ENCODE measurements at places on chromosomes 12 and 14.

- DNase-seq, result no peak
Observed at GRCh38 chr14:53360829-53361228, 207.7 kb upstream of the DDHD1 start.

GRCh38 chr12:10960211-10960610, 21.1 kb upstream of the TAS2R14 start:
- DNase-seq, result no peak

DNA sequence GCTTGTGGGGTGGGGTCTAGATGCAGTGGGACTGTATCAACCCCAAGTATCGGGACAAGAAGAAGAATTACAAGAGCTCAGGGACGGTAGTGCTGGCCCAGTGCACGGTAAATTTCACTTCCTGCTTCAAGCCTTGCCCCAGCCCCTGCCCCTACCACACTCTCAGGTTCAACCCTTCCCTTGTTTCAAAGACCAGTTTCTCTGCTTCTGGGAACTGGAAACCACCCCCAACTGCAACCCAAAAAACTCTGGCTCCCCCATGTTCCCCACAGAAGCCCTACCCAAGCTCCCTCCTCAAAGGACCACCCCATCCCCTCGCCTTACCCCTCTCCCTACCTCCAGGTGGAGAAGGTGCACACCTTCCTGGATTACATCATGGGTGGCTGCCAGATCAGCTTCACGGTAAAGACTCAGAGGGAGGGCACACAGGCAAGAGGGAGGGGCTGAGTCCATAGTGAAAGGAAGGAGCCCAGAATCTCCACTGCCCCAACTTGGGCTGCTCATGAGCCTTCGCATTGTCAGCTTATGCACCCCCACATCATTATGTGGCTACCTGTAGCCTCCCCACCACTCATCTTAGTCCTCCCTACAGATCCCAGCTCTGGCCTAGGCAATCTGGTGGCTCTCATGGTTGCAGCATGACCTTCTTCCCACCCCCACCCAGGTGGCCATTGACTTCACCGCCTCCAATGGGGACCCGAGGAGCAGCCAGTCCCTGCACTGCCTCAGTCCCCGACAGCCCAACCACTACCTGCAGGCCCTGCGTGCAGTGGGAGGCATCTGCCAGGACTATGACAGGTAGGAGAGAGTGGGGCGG, 4.3 kb downstream of the CPNE6 start:
- DNase-seq, result no peak

- DNase-seq, result no peak
Observed at GRCh38 chr14:63910583-63911363, 58.0 kb downstream of the SYNE2 start.

- no peak for DNase-seq
Observed at GRCh38 chr12:227286-227915, 13.4 kb upstream of the SLC6A12 start.

GRCh38 chr12:6822426-6823135, 960 bp downstream of the GPR162 start:
- DNase-seq, result no peak

DNA sequence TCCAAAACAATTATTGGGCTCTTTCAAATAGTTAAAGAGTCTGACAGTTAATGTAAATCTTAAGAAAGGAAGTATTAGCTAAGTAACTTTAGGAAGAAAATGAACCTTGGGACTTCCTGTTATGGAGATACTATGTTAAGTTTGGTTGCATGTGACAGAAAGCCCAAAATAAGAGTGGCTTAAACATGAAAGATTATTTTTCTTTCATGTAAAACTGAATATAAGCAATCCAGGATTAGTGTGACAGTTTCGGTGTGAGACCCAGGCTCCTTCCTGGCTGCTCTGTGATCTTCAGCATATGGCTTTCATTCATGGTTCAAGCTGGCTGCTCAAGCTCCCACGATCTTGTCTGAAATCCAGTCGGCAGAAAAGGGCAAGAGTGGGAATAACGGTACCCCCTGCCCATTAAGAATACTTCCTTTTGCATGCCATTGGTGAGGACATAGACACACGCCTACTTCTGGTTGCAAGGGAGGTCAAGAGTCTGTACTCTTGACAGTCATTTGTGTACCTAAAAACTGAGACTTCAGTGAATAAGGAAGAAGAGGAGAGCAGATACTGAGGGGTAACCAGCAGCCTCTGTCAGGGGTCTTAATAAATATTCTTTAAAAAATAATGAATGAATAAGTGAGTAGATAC, 2.2 kb upstream of the RPAP3 start:
- DNase-seq, result no peak

- no peak for DNase-seq
Observed at GRCh38 chr12:122846622-122847515, 11.6 kb downstream of the HIP1R start.

GRCh38 chr12:58576081-58576480, 344.2 kb downstream of the LRIG3 start:
- no peak for DNase-seq

DNA sequence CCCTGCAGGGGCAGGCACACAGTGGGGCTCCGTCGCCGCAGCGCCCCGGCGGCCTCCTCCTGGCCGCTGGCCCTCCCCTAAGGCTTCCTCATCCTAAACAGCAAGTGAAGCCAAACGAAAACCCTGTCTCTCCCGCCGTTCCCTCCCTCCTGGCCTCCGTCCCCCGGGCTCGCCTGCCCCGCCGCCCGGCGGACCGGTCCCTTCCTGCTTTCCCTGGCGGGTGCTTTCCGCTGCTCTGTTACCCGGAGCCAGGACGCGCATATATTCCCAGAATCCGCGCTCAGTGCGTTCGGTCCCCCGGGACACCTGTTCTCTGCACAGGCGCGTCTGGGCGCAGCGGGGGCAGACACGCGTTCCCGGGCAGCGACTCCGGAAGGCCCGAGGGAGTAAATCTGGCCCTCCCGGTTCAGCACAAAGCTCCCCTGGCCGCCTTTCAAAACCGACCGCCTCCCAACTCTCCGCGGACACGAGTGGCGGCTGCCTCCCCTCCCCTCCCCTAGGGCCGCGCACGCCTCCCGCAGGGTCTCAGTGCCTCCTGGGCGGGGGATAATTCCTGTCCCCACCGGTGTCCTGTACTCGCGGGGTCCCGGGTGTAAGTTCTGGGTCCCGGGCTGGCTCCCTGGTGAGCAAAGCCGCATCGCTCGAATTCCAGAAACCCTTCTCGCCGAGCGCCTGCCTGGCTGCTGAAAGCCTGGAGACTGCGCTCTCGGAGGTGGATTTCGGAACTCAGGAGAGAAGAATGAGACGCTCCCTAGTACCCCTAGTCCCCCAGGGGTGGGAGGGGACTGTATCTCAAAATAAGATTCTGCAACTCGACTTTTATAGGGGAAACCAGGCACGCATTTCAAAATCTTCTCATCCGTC, 21.4 kb upstream of the CEP170B start:
- no peak for DNase-seq

- DNase-seq, result no peak
Observed at GRCh38 chr12:96710127-96710745, 196.8 kb upstream of the NEDD1 start.

DNA sequence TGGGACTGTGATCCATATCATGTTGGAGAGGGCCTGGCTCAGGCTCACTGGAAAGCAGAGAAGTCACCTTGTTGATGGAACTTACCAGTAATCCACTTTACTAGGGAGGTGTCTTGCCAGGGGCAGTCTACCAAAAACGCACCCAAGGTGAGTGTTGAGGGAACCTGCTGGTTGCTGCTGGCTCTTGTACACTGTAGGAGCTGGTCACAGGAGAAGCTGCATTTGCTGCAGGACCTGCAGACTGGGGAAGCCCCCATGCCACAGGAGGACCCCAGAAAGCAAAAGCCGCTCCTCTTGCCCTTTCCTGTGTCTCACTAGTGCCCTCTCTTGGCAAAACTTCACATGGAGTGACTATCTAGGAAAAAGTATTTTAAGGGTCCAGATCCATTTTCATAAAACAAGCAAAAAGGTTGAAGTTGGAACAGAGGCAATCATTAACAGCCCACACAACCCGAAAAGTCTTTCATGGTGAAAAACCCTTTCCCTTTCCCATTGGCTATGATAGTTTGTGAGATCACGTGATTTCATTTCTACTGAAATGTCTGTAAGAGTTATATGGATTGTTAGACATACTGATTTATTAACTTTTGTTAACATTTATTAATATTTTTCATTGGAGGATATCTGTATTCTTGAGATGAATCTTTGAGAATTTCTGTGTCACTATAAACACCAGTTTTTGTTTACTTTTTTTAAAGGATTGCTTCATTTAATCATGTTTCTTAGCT, 59.2 kb downstream of the RASSF8 start:
- DNase-seq, result no peak

Measured in stimulated activated CD4-positive, alpha-beta T cell treated with anti-CD3 and anti-CD28 coated beads, Interleukin-1b, Interleukin-23, amount 100 ng/mL, for 24 hours (primary cell).